ENCODE measurements at places on chromosomes 12 and 14. TPM values are rescaled to one million over a fixed set of nuclear protein-coding genes. Genes with fewer than 3 reads are reported as not detected.

Gene JPH4
- 0.37 TPM for total RNA-seq

- no peak for DNase-seq
Observed at GRCh38 chr12:78244916-78245507, 414.3 kb downstream of the NAV3 start.

Gene SLC38A2
- total RNA-seq: 78.3 TPM

GRCh38 chr12:6393109-6393508 lies 9.1 kb downstream of the LTBR start:
- DNase-seq: no peak

GRCh38 chr12:30610718-30611117 lies 85.0 kb downstream of the IPO8 start:
- DNase-seq: no peak

DNA sequence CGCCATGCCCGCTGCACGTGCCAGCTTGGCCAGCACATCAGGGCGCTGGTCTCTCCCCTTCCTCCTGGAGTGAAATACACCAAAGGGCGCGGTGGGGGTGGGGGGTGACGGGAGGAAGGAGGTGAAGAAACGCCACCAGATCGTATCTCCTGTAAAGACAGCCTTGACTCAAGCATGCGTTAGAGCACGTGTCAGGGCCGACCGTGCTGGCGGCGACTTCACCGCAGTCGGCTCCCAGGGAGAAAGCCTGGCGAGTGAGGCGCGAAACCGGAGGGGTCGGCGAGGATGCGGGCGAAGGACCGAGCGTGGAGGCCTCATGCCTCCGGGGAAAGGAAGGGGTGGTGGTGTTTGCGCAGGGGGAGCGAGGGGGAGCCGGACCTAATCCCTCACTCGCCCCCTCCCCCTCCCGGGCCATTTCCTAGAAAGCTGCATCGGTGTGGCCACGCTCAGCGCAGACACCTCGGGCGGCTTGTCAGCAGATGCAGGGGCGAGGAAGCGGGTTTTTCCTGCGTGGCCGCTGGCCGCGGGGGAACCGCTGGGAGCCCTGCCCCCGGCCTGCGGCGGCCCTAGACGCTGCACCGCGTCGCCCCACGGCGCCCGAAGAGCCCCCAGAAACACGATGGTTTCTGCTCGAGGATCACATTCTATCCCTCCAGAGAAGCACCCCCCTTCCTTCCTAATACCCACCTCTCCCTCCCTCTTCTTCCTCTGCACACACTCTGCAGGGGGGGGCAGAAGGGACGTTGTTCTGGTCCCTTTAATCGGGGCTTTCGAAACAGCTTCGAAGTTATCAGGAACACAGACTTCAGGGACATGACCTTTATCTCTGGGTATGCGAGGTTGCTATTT lies 914 bp upstream of the CCND2 start:
- DNase-seq: no peak

- DNase-seq: no peak
Observed at GRCh38 chr12:78864403-78864869, at the start of gene SYT1. SYT1 (plus strand) TSS chr12:78864774.

Gene FGF6
- total RNA-seq: not detected

Gene CIROP
- not detected for total RNA-seq

All from pancreas (tissue), 10 donors.